CD4-positive, CD25-positive, alpha-beta regulatory T cell (primary cell): ENCODE measurements at places on chromosomes 4 and X.

DNA sequence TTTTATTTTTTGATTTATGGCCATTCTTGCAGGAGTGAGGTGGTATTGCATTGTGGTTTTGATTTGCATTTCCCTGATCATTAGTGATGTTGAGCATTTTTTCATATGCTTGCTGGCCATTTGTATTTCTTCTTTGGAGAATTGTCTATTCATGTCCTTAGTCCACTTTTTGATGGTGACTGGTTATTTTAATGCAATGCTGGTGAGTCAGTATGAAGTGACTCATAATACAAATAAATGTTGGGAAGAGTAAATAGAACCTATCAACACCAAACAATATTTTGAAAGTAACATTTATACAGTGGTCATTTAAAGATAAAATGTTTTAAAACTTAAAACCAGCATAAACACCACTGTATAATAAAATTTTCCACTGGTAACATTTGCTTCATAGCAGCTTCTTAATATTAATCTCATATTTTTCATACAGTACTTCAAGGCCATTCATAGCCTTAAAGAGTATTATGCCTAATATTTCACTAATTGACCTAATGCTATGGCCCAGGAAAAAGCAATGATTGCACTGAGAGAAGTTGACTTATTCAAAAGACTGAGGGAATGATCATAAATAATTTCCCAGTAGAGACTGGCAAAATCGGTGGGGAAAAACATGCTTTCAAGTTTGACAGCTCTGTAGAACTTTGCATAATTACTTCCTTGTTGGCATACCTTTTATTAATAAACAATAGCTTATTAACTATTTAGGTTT is 33.9 kb downstream of the CASK start:
- no peak for DNase-seq

DNA sequence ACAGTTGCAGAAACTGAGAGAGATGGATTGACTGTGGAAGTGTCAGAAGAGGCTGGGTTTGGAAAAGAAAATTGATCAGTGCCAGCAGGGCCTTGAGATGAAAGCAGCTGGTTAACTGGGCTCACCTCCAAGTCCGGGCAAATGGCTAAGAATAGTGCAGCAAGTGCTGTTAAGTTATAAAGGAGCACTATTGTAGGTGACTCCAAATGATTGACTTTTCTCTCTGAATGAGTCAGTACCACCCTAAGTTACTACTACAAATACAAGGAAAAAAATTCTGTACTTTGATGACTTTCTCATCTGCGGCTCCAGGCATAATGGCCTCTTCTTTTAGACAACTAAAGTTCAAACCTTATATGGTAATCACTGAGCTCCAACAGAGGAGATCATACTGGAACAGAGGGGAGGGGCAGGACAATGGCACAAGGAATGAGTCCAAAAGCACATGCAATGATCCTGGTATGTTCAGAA is 733.4 kb upstream of the INTU start:
- no peak for DNase-seq

- no peak for DNase-seq
These were observed 161.3 kb downstream of the KIT start for GRCh38 chr4:54819034-54819433.

DNA sequence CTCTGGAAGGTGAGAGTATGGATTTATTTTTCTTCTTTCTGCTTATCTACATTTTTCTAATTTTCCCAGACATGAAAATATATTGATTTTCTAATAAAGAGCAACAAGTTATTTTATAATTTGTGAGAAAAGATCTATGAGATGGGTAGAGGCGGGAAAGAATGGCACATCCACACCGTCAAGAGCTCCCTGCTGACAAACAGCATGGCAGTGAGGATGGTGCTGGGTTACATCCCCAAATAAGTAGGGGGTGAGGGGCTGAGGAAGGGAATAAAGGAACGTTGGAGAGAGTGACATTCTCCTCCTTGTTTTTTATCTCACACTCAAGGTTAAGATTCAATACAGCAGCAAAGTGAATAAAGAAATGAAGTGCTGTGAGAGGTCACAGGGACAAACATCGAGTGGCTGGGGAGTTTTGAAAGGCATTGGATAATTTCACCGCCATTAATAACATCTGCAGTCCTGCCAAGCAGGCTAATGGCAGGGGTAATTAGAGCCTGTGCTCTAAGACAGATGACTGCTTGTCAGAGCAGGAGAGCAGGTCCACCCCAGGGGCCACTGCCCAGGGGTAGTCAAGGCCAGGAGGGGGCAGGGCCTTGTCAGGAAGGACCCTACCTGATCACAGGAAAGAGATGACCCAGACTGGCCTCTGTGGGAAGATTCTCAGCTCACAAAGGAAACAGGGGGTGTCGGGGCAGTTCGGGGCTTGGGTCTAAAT is 323.8 kb downstream of the FBXW7 start:
- DNase-seq = no peak

DNA sequence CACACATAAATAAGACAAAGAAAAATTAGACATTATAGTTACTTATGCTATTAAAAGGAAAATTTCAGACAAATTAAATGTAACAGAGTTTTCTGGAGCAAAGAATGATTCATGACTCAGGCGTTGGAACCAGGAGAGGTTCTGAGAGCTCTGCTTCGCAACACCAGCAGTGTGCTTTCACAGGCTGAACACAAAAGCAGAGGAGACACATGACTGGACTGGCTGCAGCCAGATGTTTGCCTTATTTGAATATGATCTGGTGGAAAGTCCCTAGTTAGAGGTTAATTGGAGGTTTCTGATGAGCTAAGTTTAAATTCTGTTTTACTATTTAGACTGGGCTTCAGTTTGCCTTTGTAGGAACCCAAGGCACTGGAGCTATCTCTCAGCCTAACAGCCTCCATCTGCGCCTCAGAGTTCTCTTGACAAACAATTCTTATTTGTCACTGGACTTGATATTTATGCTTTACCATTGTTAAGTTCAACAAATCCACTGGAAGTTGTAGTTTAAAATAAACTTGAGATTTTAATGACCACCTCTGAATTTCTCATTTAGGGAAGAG is 16.2 kb downstream of the BOD1L1 start:
- DNase-seq = peak; percentile 17
